Cardiac fibroblast (primary cell): ENCODE measurements at places on chromosomes 12 and 14.

DNA sequence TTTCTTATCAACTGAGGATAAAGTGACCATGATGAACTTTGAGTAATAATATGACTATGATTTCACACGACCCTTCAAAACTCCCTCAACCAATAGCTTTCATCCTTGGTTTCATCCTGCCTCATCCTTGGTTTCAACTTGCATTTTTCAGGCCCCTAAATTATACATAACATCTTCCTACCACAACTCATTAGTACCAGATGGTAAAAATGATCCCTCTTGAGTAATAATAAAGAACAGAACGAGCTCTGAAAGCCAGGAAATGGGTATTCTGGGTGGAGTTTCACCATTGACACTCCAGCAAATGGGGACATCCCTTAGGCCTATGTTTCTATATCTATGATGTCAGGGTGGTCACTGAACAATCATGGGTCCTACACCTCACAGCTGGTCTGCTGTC, 72.1 kb upstream of the LMNTD1 start:
- no peak for DNase-seq

DNA sequence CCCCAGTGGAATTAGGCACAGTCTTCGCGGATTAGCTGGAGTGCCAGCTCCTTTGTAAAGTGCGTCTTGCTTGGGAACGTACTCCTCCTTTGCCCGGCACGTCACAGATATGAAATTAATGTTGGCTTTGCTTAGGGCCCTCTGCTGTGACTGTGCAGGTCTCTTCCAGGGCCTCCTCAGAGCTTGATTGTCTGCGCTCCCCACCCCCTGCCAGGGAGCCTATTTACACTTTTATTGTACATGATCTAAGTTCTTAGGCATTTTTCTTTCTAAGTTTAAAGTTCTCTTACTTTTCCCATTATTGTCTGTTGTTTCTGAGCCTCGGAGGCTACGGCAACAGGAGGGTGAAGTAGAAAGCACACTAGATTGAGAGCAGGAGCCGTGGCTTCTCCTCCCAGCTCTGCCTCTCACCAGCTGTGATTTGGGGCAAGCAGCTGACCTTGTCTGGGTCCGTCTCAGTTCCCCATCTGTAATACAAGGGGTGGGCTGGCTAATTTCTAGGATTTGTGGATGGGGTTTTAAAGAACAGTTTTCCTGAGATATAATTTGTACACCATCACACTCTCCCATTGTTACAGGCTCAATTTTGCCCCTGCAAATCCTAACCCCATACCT, 81.8 kb downstream of the TSPAN9 start:
- peak; percentile 25 for DNase-seq

- DNase-seq: peak; percentile 59
Measured at GRCh38 chr12:113244478-113244958, 23.3 kb downstream of the TPCN1 start.

GRCh38 chr12:80766897-80767296, 50.2 kb downstream of the MYF5 start:
- no peak for DNase-seq

DNA sequence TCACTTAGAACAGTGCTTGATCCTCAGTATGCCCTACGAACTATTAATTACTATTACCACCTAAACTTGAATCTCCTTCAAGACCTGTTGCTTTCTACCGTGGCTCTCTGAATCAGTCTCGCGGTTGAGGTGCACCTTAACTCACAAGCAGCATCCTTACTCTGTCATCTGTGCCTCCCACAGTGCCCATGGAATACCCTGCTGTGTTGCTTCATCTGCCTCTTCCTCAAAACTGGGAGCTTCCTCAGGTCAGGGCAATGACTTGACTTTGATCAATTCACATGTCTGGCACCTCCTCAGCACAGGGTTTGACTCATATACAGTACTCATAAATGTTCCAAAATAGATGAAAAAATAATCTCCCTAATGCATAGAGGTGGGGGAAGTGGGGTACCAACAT, 305.9 kb downstream of the NUAK1 start:
- no peak for DNase-seq
